Activated T-helper 17 cell treated with anti-CD3 and anti-CD28 coated beads, Interleukin-2, amount 50 U/mL, for 72 hours (primary cell): ENCODE measurements at places on chromosomes 6 and 20.
A peak's percentile ranks its signal among the peaks of the same experiment; 100 is the strongest.

- ATAC-seq: no peak
These were observed 18.1 kb downstream of the BPI start for GRCh38 chr20:38321959-38322598.

DNA sequence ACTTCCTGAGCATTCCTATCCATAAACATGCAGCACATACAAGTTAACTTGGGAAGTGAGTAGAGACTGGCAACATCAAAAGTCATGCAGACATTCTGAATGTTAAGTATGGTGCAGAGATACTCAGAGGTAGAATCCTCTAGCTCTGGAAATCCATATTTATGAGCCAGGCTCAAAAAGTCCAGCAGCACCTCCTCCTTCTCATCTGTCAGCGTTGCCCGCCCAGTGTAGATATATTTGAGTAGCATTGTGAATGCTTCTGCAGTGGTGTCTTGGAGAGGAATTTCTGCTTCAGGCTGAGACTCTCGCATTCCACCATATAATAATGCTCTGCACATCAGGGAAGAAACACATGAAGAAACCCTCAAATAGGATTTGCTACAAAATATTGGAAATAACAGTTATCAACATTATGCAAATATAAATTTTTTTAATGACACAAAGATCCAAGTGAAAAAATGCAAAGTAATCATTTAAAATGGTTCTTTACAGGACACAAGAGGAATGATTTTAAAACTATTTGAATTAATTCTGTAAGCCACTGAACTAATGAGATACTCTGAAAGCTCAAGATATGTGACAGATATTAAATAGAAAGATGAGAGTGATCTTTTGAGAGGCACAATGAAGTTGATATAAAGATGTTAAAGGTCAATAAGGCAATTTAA, 45.6 kb downstream of the BTBD9 start:
- ATAC-seq: no peak

- ATAC-seq: no peak
These were observed 2.8 kb upstream of the CDSN start for GRCh38 chr6:31122791-31123706.

DNA sequence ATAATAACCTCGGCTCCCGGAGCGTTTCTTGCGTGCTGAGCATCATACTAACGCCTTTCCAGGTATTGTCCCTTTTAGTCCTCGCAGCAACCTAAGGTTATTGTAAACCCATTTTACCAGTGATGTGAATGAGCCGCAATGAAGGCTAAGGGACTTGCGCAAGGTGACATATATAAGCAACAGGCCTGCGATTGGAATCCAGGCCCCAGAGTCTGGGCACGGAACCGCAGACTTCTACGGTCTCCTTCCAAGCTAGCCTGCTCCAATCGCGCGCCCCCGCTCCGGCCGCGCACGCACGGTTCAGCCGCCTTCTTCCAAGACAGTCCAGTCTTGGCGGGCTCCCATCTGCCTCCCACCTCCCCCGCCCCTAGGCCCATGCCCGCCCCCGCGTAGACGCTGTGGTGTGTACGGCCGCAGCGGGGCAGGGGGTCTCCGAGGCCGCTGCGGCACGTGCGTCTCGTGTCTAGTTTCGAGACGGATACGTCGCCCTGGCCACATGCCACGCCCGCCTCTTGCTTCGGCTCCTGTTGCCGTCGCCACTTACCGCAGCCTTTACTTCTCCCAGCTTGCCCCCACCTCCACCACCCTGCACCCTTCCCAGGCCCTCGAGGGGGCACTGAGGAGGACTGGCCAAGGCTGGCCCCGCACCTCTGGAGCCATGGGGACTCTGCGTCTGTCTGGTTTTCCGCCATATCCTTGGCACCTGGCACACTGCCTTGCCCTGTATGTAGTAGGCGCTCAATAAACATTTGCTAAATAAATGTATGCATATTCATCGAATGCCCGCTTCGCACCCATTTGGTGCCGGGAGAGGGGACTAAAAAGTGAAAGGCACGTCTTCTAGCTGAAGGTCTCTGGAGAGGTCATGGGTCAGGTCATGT, 855 bp upstream of the GFOD1 start:
- ATAC-seq: peak; percentile 3

GRCh38 chr6:90082847-90083246, 188.6 kb downstream of the GJA10 start:
- no peak for ATAC-seq

GRCh38 chr6:148533309-148534107, 190.9 kb downstream of the SASH1 start:
- ATAC-seq: no peak

- no peak for ATAC-seq
These were observed 112.2 kb upstream of the ARMC2 start for GRCh38 chr6:108736002-108736361.

DNA sequence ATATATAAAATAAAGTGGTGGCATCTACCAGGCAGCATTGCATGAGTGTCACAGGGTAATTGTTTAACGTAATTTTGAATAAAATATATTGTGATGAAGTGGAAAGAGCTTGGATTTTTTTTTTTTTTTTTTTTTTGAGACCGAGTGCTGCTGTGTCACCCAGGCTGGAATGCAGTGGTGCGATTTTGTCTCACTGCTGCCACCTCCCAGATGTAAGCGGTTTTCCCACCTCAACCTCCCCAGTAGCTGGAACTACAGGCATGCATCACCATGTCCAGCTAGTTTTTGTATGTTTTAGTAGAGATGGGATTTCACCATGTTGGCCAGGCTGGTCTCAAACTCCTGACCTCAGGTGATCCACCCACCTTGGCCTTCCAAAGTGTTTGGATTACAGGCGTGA, 81.1 kb upstream of the SMIM8 start:
- no peak for ATAC-seq
